ENCODE measurements at places on chromosomes 1 and 21.

- no peak for DNase-seq
Measured at GRCh38 chr1:100775483-100775882, 55.9 kb downstream of the VCAM1 start.

DNA sequence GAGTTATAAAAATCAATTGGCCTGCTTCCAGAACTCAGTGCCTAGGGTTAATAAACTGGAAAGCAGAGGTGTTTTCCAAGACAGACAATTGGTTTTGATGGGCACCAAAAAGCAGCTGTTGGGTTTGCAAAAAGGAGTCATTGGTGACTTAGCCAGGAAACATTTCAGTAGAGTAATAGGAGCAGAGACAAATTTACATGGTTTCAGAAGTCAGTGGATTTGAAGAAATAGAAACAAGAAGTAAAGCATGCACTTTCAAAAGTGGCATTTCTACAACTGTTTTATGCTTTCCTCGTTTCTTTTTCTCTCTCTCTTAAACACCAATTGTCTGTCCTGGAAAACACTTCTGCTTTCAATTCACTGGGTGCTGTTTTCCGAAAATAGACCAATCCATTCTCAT, 87.8 kb downstream of the GLUL start:
- no peak for DNase-seq

DNA sequence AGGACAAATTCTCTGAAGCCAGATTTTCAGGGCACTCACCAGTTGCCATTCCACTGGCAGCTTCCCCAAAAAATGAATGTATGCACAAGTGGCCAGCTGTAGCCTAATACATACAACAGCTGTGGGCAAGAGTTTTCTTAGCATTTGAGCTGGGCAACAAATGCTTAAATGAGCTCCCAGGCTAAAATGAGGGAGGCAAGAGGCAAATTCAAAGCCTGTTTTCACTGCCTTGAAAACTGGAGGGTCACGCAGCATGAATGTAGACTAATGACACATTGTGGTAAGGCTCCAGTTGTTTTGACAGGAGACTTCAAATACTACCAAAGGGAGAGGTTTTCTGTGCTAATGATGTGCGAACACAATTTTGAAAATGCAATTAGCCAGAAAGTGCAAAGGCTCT, 88.2 kb downstream of the TIAM1 start:
- no peak for DNase-seq

DNA sequence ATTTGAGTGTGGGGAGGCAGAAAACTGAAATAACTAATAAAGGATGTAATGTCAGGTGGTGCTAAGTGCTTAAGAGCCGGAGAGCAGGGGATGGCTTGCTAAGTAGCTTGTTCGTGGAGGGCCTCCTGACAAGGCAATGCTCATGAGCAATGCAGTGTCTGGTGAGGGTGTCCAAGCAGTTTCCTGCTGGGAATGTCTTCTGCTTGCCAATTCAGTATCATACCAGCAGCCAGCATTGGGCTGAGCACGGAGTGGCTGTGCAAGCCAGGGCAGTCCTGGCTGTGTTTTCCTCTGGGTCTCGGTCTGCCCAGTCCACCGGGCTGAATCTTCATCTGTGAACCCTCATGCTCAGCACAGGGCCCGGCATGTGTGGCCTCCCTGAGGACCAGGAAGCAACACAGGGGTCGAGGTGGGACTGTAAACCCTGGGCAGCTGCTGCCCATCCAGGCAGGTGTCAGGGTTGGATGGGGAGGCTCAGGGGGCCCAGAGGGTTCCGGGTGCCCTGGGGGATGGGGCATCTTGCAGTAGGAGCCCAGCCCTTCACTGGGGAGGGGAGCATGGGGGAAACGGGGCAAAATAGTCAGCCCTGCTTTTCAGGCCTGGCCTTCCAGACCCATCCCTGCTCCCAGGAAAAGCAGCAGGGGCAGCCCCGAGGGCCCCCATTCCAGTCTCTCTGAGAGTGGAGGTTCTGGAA, 27.5 kb downstream of the EDN2 start:
- no peak for DNase-seq

DNA sequence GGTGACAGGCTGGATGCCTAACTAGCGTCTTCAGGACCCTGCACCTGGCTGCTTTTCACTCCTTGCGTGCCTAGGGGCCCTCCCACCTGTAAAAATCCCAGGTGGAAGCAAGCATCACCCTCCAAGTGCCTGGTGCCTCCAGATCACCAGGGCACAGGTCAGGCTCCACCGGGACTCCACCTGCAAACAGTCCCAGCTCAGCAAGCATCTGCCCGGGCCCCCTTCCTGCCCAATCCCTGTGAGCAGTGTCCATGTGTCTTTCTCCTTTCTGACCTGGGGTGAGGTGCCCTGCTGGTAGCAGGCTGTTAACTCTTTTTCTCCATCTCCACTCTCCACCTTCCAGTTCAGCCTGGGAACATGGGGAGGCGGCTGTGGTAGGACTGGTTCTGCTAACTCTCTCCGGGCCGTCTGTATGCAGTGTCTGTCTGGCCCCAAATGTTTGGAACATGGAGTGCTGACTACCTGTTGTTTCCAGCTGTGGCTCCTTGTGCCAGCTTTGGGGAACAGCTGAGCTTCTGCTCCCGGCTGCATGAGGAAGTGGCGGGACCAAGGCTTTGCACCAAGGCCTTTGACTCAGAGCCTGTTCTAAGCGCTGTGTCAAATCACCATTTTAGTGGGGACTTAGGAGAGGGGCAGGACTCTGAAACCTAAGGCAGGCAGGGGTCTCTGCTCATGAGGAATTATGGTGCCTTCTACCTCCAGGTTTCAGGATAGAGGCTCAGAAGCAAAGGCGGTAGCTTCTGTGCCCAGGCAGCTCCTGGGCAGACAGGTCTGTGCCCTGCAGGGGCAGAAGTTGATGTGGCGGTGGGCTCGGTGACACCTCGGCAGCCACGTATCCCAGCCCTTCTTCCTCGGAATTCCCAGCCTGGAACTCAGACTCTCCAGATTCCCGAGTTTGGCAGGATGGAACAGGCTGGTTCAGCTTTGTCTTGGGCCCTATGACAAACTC, 5.5 kb downstream of the GPR137B start:
- DNase-seq = no peak

GRCh38 chr1:178857126-178857525, 13.8 kb downstream of the ANGPTL1 start:
- no peak for DNase-seq

GRCh38 chr1:154265586-154265985, 6.8 kb upstream of the HAX1 start:
- DNase-seq = no peak

DNA sequence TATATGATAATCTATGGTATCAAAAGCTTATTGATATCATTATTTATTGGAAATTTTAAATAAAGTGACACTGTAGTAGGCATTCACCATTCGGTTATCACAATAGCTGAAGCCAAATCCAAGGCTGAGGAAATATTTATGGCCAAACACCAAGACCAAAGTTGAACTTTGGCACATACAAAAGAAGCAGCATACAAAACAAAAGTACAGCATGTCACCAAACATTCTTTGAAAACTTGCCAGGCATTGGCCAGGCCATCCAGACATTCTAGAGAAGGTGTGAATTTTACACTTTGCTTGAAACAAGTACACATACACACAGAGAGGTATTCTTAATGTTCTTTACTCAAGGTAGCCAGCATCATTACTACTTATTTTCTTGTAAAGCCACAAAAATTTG, 544.4 kb upstream of the CXADR start:
- no peak for DNase-seq

DNA sequence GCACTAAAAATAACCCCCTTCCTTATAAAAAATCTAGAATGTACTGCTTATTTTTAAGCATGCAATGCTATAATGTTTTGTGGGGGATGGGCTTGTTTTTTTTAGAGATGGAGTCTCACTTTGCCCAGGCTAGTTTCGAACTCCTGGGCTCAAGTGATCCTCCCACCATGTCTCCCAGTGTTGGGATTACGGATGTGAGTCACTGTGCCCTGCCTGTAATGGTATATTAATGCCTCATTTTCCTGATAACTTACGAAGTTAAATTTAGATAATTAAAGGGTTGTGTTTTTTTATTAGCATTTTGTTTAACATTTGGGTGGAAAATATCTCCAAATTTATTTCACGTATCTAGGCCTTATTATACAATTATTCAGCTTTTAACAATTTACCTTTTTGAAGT, 6.5 kb downstream of the RNF11 start:
- no peak for DNase-seq

DNA sequence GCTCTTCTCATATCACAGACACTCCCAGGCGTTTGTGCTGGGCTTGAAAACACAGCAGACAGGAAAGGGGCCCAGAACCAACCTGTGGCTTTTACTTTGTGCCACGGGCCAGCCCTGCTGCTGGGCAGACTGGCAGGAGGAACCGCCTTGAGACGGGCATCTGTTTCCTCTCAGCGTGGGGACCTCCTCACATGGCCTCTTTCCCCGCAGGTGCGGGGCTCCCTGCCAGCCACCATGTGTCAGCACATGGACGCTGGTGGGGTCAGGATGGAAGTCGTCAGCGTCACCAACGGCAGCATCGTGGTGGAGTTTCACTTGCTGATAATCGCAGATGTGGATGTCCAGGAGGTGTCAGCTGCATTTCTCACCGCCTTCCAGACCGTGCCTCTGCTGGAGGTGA, 47.8 kb downstream of the UMODL1 start:
- no peak for DNase-seq

DNA sequence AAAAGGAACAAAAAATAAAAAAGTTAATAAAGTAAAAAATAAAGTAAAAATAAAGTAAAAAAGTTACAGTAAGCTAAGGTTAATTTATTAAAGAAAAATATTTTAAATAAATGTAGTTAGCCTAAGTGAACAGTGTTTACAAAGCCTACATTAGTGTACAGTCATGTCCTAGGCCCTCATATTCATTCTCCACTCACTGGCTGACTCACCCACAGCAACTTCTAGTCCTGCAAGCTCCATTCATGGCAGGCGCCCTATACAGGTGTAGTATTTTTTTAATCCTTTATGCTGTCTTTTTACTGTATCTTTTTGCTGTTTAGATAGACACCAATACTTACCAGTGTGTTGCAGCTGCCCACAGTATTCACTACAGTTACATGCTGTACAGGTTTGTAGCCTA, 12.4 kb downstream of the ADAR start:
- DNase-seq = no peak

DNA sequence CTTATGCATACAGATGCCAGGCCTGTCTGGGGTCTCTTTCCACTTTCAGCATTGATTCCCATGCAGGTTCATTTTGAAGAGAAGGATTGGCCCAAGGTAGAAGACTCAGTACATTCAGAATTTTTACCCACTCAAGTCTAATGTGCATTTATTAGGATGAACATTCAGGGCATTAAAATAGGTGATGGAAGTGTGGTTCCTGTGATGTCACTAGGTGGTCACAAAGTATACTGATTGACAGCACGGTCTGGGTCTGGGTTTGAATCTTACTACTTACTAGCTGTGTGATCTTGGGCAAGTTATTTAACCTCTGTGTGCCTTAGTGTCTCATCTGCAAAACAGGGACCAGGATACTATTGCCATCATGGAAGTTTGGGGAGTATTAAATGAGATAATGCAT, 711 bp upstream of the ZNF648 start:
- DNase-seq = no peak

DNA sequence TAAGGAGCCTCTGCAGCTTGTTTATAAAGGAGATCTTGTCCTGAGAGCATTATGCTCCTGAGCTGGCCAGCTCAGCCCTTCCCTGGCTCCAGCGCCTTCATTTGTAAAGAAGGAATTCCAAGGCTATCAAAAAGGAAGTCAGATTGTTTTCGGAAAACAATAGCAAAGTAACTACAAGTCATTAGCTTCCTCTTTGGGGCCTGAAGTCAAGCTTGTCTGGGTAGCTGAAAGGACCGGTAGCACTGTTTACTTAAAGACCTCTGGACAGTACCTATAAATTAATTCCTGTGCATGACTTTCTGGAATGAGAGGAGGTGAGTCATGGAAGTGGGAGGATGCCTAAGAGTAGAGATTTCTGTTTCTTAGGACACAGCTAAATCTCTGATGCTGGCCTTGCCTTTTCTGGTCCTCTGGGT, 20.7 kb upstream of the GJA5 start:
- no peak for DNase-seq

DNA sequence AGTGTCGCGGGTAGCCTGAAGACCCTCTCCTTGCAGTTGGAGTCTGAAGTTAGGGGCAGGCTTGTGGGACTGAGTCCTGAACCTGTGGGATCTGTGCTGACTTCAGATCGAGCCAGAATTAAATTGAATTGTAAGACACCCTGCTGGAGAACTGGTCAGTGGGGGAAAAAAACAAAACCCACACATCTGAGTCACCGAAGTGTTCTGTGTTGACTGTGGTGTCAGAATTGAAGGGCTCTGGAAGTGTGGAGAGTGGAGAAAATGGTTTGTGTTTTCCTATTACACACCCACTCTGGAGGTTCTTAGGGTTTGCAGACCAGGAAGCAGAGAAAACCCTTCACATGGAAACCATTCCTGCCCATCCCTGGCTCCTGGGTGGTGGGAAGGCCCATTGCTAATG, 209.5 kb upstream of the GALNT2 start:
- DNase-seq = no peak

- no peak for DNase-seq
Measured at GRCh38 chr21:42276526-42277154, 38.6 kb downstream of the TFF3 start.

- DNase-seq = peak; percentile 11
Measured at GRCh38 chr21:41726970-41727783, 39.7 kb downstream of the RIPK4 start.

GRCh38 chr1:27719286-27720251, 6.2 kb upstream of the FAM76A start:
- DNase-seq = no peak

DNA sequence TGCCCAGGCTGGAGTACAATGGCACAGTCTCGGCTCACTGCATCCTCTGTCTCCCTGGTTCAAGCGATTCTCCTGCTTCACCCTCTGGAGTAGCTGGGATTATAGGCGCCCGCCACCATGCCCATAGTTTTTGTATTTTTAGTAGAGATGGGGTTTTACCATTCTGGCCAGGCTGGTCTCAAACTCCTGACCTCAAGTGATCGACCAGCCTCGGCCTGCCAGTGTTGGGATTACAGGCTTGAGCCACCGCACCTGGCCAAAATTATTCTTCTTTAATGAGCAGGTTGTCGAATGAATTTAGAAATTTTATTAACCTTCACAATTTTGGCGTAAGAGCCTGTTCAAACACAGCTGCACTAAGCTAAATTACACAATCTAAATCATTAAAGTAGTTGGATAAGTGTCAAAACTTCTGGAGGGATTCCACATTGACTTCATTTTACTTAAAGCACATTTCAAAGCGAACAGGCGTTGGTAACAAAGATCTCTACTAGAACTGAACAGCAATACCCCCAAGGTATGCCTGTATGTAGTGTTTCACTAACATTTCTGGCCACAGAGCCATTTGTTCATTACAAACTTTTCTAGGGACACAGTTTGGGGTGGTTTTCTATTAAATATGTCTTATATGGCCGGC, 5.2 kb upstream of the CTH start:
- DNase-seq = no peak

DNA sequence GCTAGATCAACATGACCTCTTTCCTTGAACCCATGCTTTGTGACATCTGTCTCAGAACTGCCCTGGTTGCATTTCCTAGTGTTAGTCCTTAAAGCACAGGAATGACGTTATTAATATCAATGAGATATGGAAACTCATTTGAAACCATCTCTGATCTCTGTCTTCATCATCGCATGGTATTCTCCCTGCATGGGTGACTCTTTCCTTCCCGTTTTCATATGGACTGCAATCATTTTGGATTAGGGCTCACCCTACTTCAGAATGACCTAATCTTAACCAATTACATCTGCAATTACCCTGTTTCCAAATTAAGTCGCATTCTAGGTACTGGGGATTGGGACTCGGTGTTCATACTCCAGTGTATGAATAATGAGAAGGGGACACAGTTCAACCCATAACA, 41.7 kb upstream of the DISC1 start:
- no peak for DNase-seq

- peak; percentile 88 for DNase-seq
Measured at GRCh38 chr1:155063550-155064110, at the start of gene EFNA4. TSS of gene EFNA4 (plus strand) at chr1:155063740. CDS start at chr1:155063824, 84 bp downstream.

- no peak for DNase-seq
Measured at GRCh38 chr1:247500865-247501264, 35.4 kb downstream of the OR2C3 start.

All from NCI-H460 (cell line).